H7 (cell line): ENCODE measurements at places on chromosomes 4 and X.

DNA sequence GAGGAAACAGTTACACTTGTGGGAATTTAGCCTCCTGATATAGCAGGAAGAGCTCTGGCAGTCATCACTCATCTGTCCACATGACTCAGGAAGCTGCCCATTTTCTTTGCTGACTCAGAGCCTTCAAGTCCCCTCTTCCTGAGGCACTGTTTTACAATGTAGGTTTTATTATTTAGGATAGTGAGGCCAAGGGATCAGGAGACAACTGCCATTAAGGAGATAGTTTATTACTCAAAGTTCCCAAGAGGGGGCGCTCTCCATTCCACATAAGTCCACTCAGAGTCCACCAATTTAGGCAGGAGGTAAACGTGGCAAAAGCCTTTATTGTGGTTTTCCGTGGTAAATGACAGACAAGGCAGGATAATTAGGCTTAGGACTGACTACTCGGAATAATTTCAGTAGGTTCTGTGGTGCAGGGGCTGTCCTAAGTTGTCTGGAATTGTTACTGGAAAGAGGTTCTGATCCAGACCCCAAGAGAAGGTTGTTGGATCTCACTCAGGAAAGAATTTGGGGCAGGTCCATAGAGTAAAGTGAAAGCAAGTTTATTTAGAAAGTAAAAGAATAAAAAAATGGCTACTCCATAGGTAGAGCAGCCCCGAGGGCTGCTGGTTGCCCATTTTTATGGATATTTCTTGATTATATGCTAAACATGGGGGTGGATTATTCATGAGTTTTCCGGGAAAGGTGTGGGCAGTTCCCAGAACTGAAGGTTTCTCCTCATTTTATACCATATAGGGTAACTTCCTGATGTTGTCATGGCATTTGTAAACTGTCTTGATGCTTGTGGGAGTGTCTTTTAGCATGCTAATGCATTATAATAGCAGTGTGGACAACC, 96.0 kb upstream of the RAB40AL start:
- peak; percentile 3 for DNase-seq

DNA sequence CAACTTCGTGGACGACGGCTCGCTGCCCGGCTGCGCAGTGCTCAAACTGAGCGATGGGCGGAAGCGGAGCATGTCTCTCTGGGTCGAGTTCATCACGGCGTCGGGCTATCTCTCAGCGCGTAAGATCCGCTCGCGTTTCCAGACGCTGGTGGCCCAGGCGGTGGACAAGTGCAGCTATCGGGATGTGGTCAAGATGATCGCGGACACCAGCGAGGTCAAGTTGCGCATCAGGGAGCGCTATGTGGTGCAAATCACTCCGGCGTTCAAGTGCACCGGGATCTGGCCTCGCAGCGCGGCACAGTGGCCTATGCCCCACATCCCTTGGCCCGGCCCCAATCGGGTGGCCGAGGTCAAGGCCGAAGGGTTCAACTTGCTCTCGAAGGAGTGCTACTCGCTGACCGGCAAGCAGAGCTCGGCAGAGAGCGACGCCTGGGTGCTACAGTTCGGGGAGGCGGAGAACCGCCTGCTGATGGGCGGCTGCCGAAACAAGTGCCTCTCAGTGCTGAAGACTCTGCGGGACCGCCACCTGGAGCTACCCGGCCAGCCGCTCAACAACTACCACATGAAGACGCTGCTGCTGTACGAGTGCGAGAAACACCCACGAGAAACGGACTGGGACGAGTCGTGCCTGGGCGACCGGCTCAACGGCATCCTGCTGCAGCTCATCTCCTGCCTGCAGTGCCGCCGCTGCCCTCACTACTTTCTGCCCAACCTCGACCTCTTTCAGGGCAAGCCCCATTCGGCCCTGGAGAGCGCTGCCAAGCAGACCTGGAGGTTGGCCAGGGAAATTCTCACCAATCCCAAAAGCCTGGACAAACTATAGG, 1.5 kb downstream of the MAB21L2 start:
- peak; percentile 51 for DNase-seq

GRCh38 chr4:144176476-144176875, 36.0 kb upstream of the GYPA start:
- DNase-seq: no peak

GRCh38 chrX:81259020-81259713, 57.3 kb downstream of the SH3BGRL start:
- DNase-seq: no peak

DNA sequence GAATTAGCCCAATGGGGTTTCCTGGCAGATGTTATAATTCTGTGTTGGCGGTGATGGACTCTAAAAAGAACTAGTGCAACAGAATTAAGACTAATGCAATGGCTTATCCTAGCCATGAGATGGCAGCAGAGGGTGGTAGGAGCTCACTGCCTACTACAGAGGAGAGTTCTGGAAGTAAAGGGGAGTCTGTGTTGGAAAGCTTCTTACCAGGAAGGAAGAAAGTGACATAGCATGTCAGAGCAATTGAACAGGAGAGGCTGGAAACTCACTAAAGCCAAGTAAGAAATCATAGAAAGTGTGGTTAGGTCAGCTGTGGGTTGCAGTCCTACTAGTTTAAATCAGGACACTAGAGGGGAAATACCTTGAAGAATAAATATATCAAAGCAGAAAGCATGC, 6.3 kb upstream of the TRPC5OS start:
- DNase-seq: peak; percentile 55
